ENCODE measurements at places on chromosomes 1 and 21. TPM values are rescaled to one million over a fixed set of nuclear protein-coding genes. Genes with fewer than 3 reads are reported as not detected.

The OVAAL gene
- not detected for total RNA-seq

- H3K36me3 ChIP-seq: no peaks in the 10 kb centered on the region
- no peaks in the 10 kb centered on the region for H3K27me3 ChIP-seq
- DNase-seq: peak; percentile 91
These were observed 9.1 kb upstream of the RAB7B start for GRCh38 chr1:206012086-206012859.

GRCh38 chr21:42580076-42580792 is 66.6 kb downstream of the SLC37A1 start:
- no peak overlapping the region for H3K27ac ChIP-seq
- no peaks in the 10 kb centered on the region for H3K27me3 ChIP-seq
- no peak for DNase-seq
- no peaks in the 10 kb centered on the region for H3K4me1 ChIP-seq
- H3K4me3 ChIP-seq: no peak overlapping the region
- peaks cover 8% of the 10 kb centered on the region for H3K36me3 ChIP-seq

- H3K4me1 ChIP-seq: no peaks in the 10 kb centered on the region
- no peaks in the 10 kb centered on the region for H3K36me3 ChIP-seq
- no peaks in the 10 kb centered on the region for H3K27me3 ChIP-seq
- H3K27ac ChIP-seq: no peak overlapping the region
These were observed 575.1 kb upstream of the BEND5 start for GRCh38 chr1:49351768-49352167.
